RKO (cell line): ENCODE measurements at places on chromosomes 16 and 17.

GRCh38 chr17:76120658-76121008 lies 17.0 kb upstream of the EXOC7 start:
- DNase-seq: no peak

GRCh38 chr17:38875477-38876075 lies 5.7 kb downstream of the LASP1 start:
- DNase-seq: no peak

DNA sequence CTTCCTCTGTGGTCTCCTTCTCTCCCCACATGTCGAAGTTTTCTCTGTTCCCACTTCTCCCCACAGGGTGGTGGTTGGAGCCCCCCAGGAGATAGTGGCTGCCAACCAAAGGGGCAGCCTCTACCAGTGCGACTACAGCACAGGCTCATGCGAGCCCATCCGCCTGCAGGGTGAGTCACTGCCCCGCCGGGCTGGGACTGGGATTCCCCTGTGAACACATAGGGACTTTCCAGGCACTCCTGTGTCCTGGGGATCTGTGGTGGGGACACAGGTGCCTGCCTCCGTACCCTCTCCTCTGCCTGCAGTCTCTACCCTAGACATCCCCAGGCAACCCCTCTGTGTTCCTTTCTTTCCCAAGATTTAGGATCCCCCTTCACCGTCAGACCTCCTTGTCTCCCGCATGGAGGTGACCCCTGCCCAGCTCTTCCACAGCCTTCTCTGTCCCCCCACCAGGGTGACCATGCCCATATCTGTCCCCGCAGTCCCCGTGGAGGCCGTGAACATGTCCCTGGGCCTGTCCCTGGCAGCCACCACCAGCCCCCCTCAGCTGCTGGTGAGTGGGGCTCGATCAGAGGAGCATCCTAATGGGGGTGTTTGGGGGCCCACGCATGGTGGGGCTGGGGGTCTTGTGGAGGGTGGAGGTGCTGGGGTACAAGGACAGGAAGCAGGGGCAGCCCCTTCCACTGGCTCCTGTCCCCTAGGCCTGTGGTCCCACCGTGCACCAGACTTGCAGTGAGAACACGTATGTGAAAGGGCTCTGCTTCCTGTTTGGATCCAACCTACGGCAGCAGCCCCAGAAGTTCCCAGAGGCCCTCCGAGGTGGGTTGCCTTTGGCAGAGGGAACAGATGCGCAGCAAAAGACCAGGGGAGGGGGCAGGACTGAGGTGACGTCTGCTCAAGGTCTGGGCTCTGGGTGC lies 5.8 kb downstream of the ITGAM start:
- peak; percentile 19 for DNase-seq

DNA sequence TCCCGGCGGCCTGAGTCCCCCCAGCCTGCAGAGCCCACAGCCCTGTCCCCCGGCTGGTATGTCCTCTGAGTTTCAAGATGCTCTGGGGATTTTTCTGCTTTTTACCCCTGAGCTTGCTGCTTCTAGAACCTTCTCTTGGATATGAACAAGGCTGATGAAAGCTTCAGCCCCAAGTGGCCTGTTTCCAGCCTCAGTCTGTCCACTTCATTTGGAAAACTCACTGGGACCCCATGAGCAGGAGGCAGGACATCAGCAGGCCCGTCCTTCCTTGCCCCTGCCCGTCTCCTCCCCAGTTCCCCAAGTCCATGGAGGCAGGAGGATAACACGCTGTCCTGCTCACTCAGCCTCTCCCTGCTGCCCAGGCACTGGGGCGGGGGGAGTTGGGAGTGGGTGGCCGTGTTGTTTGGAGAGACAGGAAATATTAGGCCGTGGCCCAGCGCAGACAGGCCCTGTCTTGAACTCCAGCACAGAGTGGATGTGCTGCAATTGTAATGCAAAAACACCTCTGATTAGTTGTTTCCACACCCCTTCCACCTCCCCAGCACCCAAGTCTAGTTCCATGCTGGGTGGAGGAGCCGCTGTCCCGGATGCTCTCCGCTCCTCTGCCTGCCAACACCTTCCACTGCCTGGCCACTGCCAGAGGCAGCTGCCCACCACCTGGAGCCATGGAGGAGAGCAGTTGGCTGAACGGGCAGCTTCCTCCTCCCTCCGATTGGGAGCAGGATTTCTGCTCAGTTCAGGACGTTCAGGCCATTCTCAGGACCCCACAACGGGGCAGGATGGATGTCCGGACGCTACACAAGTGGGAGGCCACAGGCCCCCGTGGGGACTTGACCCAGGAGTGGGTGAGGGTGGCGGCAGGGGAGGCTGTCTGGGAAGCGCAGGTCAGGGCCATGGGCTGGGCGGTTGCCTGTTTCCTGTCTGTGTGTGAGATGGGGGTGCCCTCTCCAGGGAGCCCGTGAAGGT lies 216.9 kb upstream of the GSE1 start:
- no peak for DNase-seq

DNA sequence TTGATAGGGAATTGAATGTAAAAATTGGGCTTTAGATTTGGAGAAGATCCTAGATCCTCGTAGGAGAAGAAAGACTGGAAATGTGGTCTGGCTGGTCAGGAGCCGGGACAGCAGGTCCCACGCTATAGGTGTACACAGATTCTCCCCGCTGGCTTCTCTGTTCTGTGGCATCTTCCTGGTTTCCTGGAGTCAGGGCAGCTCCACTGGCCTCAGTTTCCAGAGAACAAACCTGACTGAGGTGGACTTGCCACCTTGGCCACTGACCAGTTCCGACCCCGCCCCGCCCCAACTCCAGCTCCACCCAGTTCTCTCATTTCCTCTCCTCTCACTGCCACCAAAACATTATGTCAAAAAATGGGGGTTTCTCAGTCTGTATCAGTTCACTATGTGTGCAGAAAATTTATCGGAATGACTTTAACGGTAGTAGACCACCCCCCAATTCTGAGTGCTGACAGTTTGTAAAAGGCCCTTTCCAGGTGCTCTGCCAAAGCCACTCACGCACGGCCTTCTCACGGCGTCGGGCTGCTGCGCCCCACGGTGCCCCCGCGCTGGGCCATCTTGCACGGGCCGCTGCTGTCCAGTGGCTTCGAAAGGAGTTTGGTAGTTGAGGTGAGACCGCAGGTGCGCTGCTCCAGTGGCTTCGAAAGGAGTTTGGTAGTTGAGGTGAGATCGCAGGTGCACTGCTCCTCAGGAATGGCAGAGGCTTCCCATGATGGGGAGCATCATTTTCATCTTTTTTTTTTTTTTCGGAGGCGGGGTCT lies 161.4 kb upstream of the CHMP6 start:
- no peak for DNase-seq

- DNase-seq: no peak
Measured at GRCh38 chr16:14334366-14335080, 263.4 kb downstream of the MRTFB start.

DNA sequence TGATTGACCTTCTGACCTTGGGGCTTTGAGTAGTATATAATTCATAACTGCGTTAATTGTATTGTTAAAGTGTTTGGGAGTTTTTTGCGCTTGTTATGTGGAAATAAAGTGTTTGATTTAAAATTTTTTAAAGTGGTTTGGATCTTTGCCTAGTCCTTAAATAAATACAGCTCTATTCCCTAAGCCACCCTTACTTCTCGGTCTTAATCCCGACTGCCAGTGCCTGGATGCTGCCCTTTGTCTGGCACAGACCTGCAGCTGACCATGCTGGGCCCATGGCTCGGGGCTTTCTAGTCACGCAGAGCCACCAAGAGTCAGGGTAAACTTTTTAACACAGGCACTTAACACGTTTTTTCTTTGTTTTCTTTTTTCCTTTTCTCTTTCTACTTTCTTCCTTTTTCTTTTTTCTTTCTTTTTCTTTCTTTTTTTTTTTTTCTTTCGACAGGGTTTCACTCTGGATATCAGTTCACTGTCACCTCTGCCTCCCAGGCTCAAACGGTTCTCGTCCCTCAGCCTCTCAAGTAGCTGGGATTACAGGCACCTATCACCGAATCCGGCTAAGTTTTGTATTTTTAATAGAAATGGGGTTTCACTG lies 19.6 kb upstream of the SLC5A11 start:
- no peak for DNase-seq
